ENCODE measurements at places on chromosomes 16 and 17. TPM values are rescaled to one million over a fixed set of nuclear protein-coding genes. Genes with fewer than 3 reads are reported as not detected.

PRSS22 gene
- not detected for total RNA-seq

DYNLRB2 gene
- not detected for total RNA-seq

SCGB1C2 gene
- not detected for total RNA-seq

NPIPB4 gene
- 196 TPM for total RNA-seq

KCNG4 gene
- not detected for total RNA-seq

HOXB1 gene
- total RNA-seq, result not detected

CLEC3A gene
- not detected for total RNA-seq

LPCAT2 gene
- total RNA-seq, result 0.18 TPM

ITGA3 gene
- 10.3 TPM for total RNA-seq

GLG1 gene
- 86.9 TPM for total RNA-seq

PDE6G gene
- 12.5 TPM for total RNA-seq

AKAP1 gene
- 38.3 TPM for total RNA-seq

INCA1 gene
- total RNA-seq, result 0.23 TPM
